H4 (cell line): ENCODE measurements at places on chromosomes 13 and 19. TPM values are rescaled to one million over a fixed set of nuclear protein-coding genes. Genes with fewer than 3 reads are reported as not detected.

GRCh38 chr19:58009666-58010301, 7.2 kb upstream of the ZNF606 start:
- no peak for DNase-seq

DNA sequence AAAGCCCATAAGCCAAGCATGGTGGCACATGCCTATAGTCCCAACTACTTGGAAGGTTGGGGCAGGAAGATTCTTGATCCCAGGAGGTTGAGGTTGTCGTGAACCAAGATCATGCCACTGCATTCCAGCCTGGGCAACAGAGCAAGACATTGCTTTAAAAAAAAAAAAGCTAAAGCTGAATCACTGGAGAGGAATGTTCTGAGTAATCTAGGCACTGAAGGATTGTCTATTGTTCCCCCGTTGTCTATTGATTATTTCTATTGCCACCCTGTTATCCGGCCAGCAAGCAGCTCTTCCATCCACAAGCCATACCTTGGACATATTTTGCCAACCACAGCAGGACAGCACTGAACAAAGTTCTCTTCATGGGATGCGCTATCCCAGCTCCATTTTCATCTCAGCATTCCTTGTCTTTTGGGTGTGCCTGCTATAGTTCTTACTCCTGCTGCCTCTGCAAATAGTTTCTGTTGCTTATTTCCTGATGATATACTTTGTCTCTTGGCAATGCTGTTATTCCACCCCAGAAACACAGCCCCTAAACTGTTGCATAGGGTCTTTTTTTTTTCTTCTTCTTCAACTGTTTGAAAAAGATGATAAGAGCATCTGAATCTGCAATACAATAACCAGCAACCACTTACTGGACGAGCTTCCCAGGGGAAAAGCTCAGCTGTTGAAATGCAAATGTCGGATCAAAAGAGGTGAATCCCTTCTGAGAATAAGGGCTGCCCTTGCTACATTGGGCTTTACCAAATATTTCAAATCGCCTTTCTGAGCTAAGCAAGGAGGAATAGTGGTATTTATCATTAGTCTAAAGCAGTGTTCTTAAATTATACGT, 22.2 kb upstream of the SIAH3 start:
- no peak for DNase-seq

DNA sequence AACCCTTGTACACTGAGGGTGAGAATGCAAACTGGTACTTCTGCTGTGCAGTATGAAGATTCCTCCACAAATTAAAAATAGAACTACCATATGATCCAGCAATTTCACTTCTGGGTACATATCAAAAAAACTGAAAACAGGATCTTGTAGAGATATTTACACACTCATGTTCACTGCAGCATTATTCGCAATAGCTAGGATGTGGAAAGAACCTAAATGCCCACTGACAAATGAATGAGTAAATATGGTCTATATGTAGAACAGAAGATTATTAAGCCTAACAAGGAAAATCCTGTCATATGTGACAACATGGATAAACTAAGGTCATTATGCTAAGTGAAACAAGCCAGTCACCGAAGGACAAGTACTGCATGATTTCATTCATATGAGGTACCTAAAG, 304.7 kb downstream of the ENOX1 start:
- DNase-seq: no peak

DNA sequence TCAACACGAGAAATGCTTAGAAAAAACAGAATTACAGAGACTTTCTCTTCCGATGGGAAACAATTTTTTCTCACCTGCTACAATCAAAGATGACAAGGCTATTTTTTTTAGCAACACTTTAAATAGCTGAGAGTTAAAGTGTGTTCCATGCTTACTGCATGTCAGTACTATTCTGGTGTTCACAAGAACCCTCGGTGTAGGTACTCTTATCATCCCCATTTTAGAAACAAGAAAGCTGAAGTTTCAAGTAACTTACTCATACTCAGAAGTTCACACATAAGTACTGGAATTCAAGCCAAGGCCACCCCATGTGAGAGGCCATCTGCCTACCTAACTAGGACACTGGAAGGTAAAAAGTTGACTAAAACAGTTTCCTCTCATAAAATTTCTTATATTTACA, 9.0 kb upstream of the TNFRSF19 start:
- DNase-seq: no peak

ABHD8 gene
- total RNA-seq: 3.5 and 7.5 TPM in 2 replicates

LILRA1 gene
- not detected in 2 replicates for total RNA-seq
